AG08396 (cell line): ENCODE measurements at places on chromosomes 12 and 14.
A peak's percentile ranks its signal among the peaks of the same experiment; 100 is the strongest.

- no peak for DNase-seq
These were observed 25.5 kb upstream of the P2RX4 start for GRCh38 chr12:121184425-121184824.

DNA sequence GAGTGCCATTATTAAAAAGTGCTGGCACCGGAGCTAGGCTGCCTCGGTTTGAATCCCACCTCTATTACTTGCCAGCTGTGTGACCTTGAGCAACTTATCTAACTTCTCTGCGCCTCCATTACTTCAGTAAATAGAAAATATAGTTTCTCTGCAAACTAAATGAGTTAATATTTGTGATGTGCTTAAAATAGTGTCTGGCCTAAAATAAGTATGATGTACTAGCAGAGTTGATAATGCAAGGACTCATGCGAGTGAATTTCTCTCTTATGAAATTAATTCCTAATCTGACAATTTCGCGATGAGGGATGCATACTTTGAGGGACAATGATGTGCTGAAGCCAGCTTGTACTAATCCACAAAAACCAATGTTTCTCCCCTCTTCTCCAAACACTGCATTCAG is 180.8 kb upstream of the NTF3 start:
- DNase-seq = no peak

GRCh38 chr12:61514016-61514415 is 746.2 kb upstream of the USP15 start:
- DNase-seq = no peak

- no peak for DNase-seq
These were observed 5.3 kb upstream of the SINHCAF start for GRCh38 chr12:31331242-31331641.

GRCh38 chr12:104623883-104624282 is 167.1 kb downstream of the CHST11 start:
- DNase-seq = no peak

- DNase-seq = no peak
These were observed 678 bp upstream of the OAS2 start for GRCh38 chr12:112977641-112978040.

GRCh38 chr12:94644141-94644979 is 6.0 kb downstream of the TMCC3 start:
- DNase-seq = no peak

GRCh38 chr12:76678992-76679391 is 84.9 kb upstream of the ZDHHC17 start:
- no peak for DNase-seq

DNA sequence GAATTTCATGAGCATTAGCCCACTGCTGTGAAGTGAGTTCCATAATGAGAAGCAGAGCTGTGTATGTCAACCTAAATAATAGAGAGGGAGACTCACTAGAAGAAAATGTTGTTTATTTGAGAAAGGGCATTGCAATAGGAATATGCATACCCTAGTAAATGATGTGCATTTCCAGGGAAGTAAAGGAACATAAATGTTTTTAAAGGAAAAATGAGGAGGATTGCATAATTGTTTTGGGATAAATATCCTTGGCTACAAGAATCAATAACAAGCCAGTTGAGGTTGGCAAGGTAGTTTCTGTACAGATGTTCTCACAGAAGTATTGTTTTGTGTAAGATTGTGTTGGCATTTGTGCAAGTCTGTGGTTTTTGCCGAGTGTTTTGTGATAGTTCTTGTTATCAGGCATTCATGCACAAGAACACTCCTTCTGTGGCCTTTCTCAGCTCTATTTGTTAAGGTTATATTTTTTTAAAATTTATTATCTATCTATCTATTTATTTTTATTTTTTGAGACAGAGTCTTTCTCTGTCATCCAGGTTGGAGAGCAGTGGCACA is 47.1 kb downstream of the EMP1 start:
- DNase-seq = no peak

GRCh38 chr12:103053089-103053488 is 95.6 kb downstream of the ASCL1 start:
- no peak for DNase-seq

DNA sequence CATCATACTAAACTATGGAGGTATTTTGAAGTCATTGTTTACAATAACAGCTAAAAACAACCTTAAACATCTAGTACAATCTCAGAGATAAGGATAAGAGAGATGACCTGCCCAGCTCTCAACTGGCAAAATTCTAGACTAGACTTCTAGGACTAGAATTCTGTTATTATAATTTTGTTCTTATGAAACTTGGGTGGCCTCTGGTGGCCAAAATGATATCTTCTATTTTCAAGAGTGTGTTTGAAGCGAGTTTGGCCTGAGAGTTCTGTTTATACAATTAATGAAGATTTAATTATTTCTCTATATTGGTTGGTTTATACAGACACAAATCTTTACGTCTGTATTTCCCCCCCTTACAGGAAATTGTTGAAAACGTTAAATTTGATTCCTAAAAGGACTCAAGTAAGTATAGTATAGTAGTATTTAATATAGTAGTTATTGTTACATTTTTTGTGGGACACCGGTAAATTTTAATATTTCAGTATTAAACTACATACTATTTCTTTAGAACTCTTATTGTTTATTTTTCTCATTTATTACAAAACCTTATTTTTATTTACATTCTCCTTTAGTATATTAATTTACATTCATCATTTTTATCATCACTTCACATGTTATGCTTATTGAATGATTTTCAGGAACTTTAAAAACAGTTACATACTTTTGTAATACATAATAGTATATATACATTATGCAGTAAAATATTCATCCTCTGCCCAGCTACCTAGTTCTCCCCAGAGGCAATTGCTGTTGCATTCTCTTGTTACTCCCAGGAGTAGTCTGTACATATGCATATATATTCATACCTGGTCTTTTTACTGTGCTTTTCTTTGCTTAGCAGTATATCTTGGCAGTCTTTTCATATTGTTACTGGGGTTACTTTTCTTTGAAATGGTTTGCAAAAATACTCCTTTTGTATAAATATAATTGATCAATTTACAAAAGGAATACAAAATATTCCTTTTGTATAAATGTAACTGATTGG is 6.6 kb downstream of the PPHLN1 start:
- peak; percentile 47 for DNase-seq
